Anterior cingulate cortex (tissue), 58 donors: ENCODE measurements at places on chromosomes 11 and 22.

- no peak for DNase-seq
These were observed 87.2 kb downstream of the FAT3 start for GRCh38 chr11:92311616-92312449.

GRCh38 chr11:34161812-34162492 is 56.5 kb downstream of the NAT10 start:
- no peak for DNase-seq

DNA sequence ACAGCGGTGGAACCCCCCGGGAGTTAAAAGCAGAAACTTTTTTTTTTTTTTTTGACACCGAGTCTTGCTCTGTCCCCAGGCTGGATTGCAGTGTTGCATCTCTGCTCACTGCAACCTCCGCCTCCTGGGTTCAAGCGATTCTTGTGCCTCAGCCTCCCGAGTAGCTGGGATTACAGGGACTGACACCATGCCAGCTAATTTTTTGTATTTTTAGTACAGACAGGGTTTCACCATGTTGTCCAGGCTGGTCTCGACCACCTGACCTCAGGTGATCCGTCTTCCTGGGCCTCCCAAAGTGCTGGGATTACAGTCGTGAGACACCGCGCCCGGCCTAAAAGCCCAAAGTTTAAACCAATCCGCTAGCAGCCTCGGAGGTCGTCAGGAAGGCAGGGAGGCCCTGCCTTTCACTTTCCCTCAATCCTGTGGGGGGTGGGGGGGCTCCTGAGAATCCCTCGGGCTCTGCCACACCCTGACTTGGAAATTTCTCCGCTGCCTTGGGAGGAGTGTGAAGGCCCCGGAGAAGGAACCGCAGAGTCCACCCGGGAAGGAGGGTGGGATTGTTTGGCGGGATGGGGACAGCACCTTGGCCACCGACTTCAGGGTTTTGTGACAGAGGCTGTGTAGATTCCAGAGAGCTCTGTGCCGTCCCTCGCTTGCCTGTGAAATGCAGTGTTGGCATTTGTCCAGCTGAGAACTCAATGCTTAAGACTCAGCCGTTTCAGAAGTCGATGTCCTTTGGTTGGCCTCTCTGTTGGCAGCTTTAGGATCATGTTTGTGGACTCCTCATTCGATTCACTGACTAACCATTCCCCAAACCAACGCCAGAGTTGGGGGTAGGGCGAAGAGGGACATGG is 1.0 kb downstream of the ARHGAP8 start:
- no peak for DNase-seq

DNA sequence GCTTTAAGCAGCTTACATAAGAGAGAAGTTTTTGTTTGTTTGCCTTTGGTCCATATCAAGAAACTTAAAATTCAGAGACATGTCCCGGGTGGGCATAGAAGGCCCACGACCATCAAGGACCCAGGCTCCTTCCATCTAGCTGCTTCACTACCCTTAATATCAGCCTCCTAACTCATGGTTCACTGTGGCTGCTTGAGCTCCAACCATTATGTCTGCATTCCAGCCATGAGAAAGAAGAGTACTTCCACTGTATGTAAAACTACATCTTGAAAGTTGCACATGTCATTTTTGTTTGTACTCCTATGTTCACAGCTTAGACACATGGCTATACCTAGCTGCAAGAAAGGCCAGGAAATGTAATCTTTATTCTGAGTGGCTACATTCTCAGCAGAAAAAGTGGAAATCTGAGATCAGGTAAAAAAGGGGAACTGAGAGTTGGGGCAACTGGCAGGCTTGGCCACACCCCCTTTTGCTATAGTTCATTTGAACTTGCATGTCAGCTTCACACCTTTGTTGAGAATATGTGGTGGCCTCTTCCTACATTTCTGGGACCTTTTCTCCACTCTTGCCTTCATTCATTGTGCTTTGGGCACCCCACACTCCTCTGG is 81.3 kb upstream of the TP53I11 start:
- no peak for DNase-seq

GRCh38 chr22:41952713-41953112 is 763 bp downstream of the SMIM45 start:
- DNase-seq, result no peak

- DNase-seq, result no peak
These were observed 33.7 kb upstream of the PRR5 start for GRCh38 chr22:44668190-44668885.

DNA sequence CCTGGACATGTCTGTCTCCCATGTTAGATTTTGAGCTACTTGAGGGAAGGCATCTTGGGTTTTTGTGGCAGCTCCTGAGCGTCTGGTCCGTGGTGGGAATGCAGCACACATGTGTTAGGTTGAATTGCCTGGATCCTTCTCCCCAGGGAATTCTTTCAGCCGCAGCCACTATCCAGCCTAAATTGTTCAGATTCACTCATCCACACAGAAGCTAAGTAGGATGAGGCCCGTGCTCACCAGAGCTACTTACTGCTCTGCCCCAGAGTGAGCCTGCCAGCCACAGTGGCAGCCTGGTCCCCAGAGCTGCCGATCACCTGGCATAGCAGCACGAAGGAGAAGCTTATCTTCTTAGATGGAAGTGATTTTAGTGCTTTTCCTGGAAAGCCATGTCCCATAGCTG is 34.4 kb upstream of the SORL1-AS1 start:
- no peak for DNase-seq

GRCh38 chr11:121703201-121703600 is 250.4 kb upstream of the SORL1-AS1 start:
- no peak for DNase-seq

DNA sequence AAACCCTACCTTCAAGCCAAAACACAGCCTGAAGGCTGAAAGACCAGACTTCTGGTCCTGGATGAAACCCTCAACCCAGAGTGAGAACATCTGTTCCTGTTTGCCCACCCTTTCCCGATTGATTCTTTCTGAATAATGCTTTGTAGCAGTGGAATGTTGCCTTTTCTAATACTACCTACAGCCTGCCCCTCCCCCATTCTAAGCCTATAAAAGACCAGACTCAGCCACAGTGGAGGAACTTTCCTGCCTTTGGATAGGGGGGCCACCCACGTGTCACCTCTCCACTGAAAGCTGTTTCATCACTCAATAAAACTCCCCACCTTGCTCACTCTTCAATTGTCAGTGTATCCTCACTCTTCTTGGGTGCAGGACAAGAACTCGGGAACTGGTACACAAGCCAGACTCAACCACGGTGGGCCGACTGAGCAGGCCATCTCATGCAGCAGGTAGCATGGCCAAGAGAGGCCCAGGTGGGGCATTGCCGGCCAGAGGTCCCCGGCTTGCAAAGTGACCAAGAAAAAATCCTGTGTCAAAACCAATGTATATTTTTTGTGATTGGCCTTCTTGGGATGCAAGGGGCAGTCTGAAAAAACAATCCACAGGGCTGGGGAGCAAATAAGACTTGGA is 6.6 kb upstream of the APOL6 start:
- no peak for DNase-seq

DNA sequence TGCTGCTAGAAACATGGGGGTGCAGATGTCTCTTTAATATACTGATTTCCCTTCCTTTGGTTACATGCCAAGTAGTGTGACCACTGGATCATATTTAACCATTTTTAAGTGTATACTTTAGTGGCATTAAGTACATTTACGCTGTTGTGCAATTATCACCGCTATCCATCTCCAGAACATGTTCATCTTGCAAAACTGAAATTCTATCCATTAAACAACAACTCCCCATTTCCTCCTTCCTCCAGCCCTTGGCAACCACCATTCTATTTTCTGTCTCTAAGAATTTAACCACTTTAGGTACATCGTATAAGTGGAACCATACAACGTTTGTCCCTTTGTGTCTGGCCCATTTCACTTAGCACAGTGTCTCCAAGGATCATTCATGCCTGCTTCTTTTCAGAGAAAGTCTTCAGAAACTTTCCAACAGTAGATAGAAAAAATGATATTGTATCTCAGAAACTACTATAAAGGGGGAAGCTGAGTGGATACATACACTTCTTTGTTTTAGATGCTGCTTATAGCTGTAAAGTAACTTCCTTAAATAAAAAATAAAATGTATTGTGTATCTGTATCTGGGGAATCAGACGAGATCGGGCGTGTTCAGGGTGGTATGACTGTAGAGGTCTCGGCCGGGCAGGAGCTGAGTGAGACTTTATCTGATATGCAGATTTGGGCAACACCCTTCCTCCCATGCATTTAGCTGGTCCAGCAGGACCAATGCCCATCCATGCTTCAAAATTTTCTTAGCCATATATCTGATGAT is 44.6 kb upstream of the ZBED5 start:
- no peak for DNase-seq

DNA sequence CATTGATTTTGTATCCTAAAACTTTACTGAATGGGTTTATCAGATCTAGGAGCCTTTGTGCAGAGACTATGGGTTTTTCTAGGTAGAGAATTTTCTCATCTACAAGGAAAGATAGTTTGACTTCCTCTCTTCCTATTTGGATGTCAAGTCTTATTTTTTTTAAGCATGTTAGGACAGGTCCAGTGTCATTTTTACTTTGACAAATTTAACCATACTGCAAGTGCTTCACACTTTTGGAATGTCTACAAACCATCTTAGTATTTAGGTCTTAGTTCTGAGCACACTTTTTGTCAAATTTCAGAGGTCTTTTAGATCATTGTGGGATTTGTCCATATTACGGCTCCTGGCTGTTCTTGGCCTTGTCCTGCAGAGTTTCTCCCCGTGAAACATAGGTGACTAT is 715.2 kb upstream of the RAG2 start:
- DNase-seq, result no peak

- no peak for DNase-seq
These were observed 12.1 kb downstream of the OR51B4 start for GRCh38 chr11:5289696-5290095.

DNA sequence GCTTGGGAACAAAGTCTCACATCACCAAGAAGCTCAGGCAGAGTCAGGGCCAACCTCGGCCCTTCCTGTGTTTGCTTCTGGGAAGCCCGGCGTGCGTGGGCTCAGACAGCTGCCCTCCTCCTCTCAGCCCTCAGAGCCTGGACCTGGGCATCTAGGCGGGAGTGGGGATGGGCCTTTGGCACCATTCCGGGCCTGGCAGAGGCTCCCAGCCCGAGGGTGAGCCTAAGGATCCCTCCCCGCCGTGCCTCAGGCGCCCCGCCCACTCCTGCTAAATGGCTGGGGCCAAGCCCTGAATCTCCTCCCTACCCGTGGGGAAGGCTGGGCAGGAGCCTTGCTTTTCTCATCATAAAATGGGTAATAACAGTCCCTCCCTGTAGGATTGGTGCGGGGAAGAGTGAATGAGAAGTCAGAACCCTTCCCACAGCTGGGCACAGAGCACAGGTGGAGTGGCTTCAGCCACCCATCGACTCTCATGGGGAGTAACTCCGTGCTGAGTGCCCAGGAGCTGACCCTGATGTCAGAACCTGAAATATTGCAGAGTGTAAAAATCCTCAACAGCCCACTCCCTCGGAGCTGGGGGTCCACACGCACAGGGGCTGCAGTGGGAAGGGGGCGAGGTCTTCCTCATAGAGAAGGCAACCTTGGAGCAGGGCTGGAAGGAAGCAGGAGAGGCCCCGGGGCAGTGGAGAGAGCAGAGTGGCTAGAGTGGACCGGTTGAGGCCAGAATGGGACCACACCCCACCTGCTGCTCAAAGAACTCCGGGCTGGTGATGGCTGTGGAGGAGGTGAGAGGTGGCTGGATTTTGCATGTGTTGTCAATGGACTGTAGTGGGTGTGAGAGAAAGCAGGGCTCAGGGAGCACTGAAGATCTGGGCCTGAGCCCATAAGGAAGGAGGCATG is 18.8 kb upstream of the CDKN1C start:
- no peak for DNase-seq

DNA sequence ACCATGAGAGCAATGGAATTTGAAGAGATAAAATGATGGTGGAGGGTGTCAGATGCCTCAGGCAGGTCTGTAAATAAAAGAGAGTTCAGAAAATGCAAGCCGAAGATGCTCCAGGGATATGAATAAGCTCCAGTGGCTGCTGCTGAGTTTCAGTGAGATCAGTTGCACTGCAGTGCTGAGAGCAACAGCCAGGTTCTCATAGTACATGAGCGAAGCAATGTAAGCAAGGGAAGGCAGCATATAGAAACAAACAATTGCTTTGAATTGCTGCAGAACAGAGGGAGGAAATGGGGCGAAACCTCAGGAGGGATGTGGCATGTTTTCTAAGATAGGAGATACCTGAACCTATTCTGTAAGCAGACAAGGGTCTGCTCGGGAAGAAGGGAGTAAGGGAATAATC is 369.5 kb downstream of the AASDHPPT start:
- DNase-seq, result no peak

DNA sequence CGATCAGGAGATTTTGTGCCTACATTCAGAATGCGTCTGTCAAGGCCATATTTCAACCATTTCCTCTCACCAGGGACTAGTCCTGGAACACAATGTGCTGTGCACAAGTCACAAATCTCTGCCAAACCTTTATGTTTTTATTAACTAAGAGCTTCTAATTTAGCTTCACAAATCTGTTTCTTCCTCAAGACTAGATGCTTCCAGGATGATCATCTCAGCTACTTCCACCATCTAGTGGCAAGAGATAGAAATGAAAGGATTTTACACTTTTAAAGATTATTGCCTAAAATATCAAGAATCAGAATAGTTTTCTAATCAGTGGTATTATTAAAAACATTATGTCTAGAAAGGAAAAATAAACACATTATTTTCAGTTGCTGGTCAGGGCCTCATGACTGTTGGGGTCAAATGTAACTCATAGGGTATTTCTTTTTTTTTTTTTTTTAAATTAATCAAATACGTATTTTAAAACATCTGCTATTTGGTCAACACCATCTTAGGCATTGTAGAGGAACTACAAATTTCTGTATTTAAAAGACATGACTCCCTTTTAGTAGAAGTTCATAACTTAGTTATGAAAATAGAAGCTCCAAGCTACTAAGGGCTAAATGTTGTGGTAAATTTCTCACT is 1102.6 kb downstream of the DLG2 start:
- DNase-seq, result no peak

GRCh38 chr22:40476341-40476740 is 105.9 kb downstream of the SGSM3 start:
- no peak for DNase-seq

- no peak for DNase-seq
These were observed 60.3 kb downstream of the CECR2 start for GRCh38 chr22:17429516-17429915.

GRCh38 chr11:32213223-32213622 is 122.3 kb downstream of the RCN1 start:
- DNase-seq, result no peak

- no peak for DNase-seq
These were observed 12.0 kb downstream of the STIM1 start for GRCh38 chr11:3867209-3868091.
